CD4-positive, alpha-beta T cell treated with Interleukin-12 subunit alpha and Interleukin-12 subunit beta, for 1 hour (primary cell): ENCODE measurements at places on chromosomes 4 and X.

DNA sequence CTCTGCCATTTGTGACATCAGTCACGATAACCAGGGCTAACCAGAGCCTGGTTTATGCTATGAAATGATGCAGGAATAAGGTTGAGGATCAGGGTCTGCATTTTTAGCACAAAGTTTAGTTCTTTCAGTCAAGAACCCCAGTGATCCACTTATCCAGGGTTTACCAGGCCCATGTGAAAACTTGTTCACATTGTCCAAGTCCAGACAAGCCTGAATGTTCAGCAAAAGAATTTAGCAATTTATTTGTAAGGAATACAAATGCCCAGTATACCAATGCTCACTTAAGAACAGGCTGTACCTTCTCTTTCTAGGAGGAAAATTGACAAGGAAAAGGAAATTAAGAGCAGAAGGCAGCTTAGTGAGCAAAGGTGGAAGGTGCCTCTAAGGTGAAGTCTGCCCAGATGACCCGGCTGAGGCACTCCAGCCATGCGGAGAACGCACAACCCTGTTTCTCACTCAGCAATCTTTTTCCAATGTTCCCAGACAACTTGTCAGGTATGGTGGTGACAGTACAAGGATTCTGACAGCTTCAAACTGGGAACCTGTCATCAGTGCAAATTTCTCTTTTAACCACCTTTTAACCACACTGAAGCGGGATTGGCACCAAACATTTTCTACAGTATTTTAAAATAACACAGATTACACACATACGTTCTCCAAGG lies 54.0 kb downstream of the TBC1D9 start:
- no peak for DNase-seq

GRCh38 chr4:128974136-128974581 lies 119.2 kb downstream of the SCLT1 start:
- no peak for DNase-seq

- peak; percentile 76 for DNase-seq
Measured at GRCh38 chrX:78517124-78517523, 142.0 kb downstream of the RTL3 start.

DNA sequence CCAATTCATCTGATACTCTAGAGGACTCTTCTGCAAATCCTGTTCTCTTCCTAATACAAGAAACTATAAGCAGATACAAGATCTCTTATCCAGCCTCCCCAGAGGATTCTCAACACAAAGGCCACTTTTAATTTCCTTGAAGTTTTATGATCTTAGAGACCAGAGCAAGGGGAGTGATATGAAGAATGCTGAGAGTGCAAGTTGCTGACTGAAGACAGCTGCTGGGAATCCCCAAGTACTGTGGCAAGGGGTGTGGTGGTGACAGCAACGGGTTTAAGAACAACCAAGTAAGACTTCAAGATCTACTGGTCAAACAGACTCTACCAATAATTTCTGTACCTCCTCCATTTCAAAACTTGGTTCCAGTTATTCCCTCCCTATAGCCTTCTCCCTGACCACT lies 7.0 kb downstream of the AMMECR1 start:
- peak; percentile 55 for DNase-seq

DNA sequence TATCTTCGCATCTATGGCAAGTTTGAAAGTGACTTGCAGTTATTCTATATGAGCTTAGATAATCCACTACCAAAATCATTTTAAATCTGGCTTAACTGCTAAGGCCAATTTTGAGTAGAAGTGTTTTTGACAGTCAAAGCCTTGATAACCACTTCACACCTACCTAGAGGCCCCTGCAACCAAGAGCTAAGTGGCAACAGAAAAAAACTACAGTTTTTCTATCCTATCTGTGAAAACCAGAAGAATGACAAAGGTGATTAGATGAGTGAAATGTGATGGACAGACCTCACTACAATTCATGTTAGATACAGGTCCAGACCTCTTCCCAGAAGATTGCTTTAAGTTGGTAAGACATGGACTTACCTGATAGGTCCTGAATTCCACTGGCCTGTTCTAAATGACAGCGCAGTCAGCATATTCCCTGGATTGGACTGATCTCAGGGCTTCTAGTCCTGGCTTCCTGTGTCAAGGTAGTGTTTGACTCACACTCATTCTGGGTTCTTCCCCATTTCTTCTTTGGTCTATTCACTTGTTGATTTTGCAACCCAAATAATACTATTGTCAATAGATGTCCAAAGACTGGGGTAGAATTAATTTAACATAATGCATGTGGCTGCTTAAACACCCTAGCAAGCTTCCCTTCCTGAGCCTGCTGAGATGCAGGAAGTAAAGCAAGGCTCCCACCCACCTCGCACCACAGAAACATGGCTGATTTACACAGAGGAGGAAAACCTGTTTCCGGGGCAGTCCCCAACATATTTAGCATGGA lies 65.1 kb downstream of the PPP3CA start:
- DNase-seq: peak; percentile 31

DNA sequence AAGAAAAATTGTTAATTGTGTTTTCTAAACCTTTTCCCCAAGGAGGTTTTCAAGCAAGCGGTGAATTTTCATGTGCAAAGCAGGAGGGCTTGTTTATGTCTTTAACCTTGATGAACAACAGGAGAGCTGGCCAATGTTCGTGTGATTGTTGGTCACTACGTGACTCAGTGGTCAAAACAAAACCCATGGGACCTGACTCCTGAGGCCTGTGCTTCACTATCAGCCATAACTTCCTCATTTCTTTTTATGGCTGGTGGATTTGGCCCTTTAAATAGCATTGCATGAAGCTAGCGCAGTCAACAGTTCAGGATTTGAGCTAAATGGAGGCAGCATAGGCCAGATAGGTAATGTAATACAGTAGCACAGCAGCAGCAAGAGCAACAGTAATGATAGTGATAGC lies 80.5 kb downstream of the MID1IP1 start:
- DNase-seq: no peak
